Occipital lobe (tissue), 3 donors: ENCODE measurements at places on chromosomes 7 and 10. TPM values are rescaled to one million over a fixed set of nuclear protein-coding genes. Genes with fewer than 3 reads are reported as not detected.

Gene EN2
- total RNA-seq = not detected

Gene FGFR2
- total RNA-seq = 71.9 TPM

Gene OR6V1
- not detected for total RNA-seq

Gene CHRM2
- 9.4 TPM for total RNA-seq

Gene KIAA1217
- 5.9 TPM for total RNA-seq

Gene FRMPD2
- total RNA-seq = 3.3 TPM

Gene SLC29A4
- total RNA-seq = 16.1 TPM

Gene MYO1G
- total RNA-seq = 0.47 TPM

Gene LIPF
- total RNA-seq = not detected

Gene HOXA5
- not detected for total RNA-seq

Gene AMZ1
- 2.2 TPM for total RNA-seq

Gene PPP1R9A
- 115 TPM for total RNA-seq

GRCh38 chr7:115885550-115885949 lies 145.0 kb downstream of the TFEC start:
- DNase-seq = no peak

- DNase-seq = no peak
Observed at GRCh38 chr10:22333167-22333974, 11.9 kb upstream of the SPAG6 start.

DNA sequence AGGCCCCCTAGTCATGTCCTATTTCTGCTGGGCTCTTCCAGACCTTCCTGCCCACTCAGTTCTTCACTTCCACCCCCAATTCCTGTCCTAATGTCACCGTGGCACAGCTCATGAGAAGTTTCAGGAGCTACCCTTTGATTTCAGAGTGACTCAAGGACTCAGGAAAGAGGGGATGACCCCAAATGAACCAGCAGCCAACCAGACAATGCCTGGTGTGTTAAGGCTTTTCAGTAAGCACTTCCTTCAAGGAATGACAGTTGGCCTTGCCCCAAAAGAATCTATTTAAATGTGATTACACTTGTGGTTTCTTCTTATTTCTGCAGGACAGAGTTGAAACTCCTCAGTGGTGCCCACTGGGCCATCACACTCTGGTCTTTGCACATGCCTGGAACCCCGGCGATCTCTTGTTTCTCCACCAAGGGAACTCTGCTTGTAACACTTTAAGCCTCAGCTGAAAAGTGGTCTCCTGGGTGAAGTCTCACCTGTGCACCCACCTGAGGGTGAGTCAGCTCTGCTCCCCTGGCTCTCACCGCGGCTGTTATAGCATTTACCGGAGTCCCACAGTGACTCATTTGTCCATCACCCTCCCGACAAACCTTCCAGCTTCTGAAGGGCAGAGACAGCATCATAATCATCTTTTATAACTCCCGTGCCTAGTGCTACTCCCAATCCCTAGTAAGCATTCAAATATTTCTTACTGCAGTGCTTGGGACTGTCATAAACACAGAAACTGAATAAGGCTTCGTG lies 123.0 kb upstream of the SVIL start:
- DNase-seq = no peak

DNA sequence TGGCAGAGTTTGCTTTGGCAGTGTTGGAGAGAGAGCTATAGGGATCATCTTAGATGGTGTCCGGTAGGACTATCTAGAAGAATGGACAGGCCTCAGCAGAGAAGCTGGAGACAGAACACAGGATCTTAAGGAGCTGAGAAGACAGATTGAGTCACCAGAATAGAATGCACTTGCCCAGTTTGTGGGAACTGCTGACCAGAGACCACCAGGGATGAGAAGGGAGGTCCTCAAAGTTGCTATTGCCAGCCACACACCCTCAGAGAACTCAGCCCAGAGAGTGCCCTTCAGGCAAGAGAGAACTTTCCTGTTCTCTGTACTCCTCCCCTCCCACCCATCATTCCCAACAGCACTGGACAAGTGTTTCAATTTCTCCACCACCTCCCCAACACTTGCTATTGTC lies 25.3 kb upstream of the GALNT11 start:
- no peak for DNase-seq

DNA sequence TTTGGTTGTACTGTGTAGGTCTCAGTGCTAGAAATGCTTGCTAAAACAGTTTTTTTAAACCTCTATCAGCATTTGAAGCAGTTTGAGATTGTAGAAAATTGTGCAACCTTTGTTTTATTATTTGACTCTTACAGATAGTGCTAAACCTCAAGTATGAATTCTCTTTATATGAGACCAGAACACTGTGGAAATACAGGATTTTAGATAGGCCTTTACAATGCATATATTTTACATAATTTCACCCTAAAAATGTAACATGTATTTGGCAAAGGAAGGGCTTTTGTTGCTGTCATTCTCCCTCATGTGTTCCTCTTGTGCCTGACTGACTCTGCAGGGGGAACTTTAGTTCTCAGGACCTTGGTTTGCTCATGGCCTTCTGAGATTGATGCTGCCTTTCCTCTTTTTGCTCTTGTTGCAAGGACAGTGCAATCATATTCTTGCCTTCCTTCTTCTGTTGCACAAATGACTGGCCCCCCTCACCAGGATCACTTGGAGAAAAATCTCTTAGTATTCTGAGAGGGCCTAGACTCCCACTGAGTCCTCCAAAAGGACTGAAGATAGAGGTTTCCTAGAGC lies 188.7 kb downstream of the PPP1R9A start:
- no peak for DNase-seq

- DNase-seq = no peak
Observed at GRCh38 chr10:59831658-59832503, 74.5 kb downstream of the CCDC6 start.

- no peak for DNase-seq
Observed at GRCh38 chr10:131211559-131211958, 100.0 kb downstream of the TCERG1L start.

DNA sequence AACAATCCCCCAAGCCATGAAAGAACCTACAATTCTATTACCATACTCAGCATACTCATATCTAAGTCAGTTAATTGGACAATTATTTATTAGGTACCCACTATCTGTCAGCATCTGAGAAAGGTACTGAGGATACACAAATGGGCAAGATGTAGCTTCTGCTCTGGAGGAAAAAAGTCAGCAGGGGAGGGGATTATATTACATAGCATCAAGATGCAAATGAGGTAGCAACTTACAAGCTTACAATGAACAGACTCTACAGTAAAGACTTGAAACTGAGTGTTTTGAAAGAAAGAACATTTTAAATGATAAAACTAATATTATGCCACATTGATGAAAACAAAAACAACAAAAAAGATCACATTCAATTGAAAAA lies 10.8 kb upstream of the CUBN start:
- no peak for DNase-seq

- DNase-seq = no peak
Observed at GRCh38 chr7:30365621-30366020, 81.2 kb downstream of the ZNRF2 start.

DNA sequence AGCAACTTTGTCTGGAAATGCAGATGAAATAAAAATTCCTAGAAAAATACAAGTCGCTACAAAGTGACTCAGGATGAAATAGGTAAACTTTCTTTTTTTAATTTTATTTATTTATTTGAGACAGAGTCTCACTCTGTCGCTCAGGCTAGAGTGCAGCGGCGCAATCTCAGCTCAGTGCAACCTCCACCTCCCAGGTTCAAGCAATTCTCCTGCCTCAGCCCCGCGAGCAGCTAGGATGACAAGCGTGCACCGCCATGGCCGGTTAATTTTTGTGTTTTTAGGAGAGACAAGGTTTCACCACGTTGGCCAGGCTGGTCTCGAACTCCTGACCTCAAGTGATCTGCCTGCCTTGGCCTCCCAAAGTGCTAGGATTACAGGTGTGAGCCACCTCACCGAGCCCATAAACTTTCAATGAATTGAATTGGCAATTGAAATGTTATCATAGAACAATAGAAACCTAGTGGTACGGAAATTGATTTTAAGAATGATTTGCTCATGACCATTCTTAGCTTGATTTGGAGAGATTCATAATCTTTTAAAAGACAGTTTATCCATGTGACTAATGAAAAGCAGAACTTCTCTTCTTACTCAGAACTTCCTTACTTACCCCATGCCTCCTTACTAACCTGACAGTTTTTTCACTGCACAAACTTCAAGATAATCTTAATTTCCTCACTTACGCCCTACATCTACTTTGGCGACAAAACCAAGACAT lies 161.7 kb downstream of the FAM107B start:
- DNase-seq = no peak

- no peak for DNase-seq
Observed at GRCh38 chr7:25622695-25623094, 394.4 kb upstream of the NPVF start.

GRCh38 chr7:101896316-101896715 lies 78.9 kb downstream of the CUX1 start:
- DNase-seq = no peak

DNA sequence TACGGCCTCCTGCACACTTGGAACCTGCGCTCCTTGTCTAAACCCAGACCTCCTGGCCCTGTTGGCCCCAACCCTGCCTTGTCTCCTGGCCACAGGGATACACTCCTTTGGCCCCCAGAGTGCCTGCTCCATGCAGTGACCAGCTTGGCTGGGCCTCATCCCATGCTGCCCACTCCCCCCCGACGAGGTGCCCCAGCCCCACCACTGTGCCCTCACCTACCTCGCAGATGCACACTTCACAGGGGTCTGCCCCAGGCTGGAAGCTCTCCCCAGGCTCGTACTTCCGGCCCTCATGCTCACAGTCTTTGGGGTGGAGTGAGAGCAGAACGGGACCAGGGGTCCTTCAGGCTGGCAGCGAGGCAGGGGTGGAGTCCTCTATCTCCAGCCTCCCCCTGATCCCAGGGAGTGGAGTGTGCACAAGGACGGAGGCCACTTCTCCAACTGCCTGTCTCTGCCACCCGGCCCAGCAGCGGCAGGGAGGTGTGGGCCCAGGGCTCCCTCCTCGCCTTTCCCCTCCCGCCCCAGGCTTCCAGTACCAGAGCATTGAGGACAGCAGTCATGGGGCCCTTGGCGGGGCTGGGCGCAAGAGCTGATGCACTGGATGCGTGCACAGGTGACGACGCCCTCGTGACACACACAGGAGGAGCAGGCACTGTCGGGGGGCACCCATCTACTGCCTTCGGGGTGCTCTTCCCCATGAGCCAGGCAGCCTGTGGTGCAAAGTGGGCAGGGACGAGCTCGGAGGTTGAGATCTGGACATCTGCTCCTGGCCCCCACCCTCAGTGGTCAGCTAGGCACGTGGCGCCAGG lies 22.1 kb downstream of the ATP6V1F start:
- DNase-seq = no peak

DNA sequence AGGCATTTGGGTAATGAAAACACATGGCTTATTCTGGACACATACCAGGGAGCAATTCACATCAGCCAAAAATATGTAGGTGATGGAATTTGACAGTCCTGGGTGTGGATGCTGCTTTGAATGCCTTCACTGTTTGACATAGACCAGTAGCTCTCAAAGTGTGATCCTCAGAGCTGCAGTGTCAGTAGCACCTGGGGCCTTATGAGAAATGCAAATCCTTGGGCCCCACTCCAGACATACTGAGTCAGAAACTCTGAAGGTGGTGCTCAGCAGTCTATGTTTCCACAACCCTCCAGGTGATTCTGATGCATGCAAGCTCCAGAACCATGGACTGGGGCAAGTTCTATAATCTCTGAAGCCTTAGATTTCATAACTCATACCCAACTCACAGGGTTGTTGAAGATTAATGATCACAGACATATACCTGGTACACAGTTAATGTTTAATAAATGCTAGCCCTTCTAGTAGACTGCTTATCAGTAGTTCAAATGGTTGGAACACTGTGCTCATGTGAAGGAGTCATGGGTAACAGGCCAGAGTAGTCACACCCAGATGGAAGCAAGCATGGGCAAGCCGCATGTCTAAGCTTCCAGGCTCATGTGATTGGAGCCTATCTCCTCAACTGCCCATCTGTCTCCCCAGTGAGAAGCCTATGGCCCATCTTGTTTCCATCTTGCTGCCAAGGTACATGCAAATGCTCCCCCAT lies 715.7 kb downstream of the GRID1 start:
- DNase-seq = no peak

DNA sequence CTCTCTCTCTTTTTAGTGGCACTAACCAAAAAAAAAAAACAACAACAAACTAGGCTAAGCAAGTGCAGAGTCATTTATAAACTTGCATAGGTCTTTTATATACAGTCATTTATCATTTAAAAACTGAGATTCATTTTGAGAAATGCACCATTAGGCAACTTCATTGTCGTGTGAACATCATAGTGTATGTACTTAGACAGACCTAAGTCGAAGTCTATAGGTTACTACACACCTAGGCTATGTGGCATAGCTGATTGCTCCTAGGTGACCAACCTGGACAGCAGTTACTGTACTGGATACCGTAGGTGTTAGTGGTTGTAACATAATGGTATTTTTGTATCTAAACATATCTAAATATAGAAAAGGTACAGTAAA lies 109.1 kb upstream of the SAMD8 start:
- no peak for DNase-seq

- DNase-seq = no peak
Observed at GRCh38 chr7:129969881-129970446, 17.2 kb upstream of the UBE2H start.

DNA sequence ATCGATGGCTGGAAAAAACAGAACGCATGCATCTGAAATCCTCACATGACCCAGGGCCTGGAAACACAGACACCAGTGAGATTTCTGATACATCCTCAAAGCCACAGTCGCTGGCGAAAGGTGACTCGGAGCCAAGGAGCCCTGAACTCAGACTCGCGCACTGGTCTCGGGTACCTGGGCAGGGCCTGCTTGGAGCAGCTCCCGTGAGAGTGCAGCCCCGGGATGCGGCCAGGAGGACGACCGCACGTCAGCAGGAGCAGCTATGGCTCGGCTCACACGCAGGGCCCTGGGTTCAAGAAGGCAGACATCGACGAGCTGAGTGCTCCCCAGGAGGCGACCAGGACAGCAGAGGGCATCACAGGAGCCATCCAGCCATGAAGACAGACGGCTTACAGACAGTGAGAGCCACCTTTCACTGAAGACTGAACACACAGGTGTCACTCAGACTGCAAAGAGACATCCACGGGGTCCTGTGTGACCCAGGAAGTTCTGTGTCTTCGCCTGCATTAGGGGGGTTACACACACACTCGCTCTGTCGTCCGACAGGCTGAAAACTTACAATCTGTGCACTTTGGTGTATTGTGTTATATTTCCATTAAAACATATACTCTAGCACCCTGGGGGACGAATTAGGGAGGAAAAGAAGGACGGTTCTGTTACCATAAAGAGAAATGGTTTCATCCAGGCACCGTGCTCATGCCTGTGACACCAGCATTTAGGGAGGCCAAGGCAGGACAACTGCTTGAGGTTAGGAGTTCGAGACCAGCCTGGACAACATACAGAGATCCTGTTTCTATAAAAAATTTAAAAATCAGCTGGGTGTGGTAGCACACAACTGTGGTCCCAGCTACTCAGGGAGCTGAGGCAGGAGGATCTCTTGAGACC lies 227.7 kb downstream of the MAD1L1 start:
- no peak for DNase-seq

GRCh38 chr7:48718731-48719378 lies 205.5 kb upstream of the CDC14C start:
- DNase-seq = no peak

GRCh38 chr10:83252596-83252995 lies 886.7 kb upstream of the GHITM start:
- no peak for DNase-seq

- no peak for DNase-seq
Observed at GRCh38 chr7:23685731-23686130, 5.7 kb downstream of the FAM221A start.
